ENCODE measurements at places on chromosomes 5 and 9.

- no peak for DNase-seq
These were observed 8.2 kb downstream of the DNM1 start for GRCh38 chr9:128211186-128211980.

DNA sequence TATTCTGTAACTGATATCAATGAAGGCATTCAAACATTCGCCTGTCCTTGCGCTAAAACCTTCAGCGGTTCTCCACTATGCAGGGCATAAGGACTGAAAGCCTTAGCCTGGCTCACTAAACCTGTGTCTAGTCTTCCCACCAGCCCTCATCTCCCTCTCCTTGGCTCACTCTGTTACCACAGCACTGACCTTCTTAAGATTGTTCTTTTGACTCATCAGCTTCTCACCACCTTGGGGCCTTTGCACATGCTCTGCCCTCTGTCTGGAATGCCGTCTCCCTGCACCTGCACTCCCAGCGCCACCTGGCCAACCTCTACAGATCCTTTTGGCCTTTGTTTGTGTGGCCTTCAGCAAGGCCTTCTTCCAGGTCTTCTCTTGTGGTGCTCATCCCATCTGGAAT, 131.8 kb upstream of the IER5L start:
- DNase-seq, result no peak

DNA sequence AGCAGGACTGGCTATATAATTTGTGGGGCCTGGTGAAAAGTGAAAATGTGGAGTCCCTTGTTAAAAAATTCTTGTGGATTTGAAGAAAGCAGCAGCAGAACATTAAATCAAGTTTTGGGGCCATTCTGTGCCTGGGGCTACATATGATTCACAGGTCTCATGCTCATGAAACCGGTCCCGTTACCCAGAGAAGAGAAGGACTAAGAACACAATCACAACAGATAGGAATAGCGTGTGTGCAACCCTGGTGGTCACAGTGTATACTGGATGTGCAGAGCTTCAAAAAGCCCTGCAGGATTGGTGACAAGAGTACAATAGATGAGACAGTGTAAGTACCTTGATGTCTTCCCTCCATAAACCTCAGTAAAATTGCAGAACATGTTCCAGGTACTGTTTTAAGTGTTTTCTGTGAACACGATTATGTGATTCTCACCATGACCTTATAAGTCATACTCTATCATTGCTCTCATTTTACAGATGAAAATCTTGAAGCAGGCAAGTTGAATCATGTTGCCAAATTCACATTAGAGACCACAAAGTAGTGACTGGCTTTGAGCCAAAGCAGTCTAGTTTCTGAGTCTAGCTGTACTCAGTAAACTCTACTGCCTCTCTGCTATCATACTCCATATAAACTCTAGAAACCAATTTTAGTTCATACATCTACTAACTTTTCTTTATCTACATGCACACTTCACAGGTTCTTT, 636.5 kb downstream of the TAF11L14 start:
- DNase-seq, result no peak

DNA sequence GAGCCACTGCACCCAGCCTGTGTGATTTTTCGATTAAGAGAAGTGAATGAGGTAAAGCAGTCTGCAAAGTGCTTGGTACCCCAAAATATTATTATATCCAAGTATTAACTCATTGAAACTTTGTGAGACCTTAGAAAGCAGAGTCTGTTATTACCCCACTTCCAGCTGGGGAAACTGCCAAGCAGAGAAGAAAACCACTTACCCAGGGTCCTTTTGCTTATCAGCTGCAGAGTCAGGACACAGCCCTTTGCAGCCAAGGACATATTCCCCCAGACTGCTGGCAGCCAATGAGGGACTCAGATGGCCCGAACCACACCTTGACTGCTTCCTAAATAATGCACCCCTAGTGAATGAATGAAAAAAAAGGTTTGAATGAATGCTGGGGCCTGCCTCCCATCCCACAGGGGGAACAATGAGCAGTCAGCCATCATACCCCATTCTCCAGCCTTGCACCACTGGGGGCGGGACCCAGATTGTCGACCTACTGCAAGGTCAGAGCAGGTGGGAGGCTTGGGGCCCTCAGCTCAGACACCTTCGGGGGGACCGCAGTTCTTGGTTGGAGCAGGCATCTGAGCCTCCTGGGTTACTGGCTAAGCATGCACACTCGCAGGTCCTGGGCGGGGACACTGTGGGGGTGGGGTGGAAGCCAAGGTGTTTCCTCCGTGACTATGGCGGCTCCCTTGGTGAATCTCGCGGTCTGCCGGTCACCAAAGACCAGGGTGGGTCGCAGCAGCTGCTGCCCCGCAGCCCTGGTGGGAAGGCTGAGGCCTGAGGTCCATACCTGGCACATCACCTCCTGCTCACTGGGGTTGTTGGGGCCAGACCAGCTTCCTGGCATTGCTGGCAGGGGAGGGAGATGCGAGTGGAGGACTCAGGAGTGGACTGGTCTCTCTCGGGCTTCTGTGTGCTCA, 29.7 kb downstream of the PRRT1B start:
- no peak for DNase-seq

DNA sequence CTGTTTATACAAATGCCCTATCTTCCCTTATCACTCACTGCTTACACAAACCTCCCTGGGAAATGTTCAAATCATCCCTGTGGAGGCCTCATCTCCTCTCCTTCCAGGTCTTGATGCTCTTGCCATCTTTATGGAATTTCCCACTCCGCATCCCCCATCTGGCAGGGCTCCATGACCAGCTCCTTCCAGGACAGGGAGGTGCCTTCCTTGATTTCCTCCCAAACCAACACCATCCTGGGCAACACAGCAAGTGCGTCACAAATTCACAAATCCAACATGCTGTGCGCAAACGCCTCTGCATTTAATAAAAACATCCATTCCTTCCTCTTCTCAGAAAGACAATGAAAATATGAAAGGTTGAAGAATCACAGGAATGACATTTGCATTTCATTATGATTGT, 51.7 kb downstream of the EPB41L4A start:
- DNase-seq, result no peak

GRCh38 chr9:93648181-93648580, 71.8 kb downstream of the PHF2 start:
- DNase-seq, result no peak

DNA sequence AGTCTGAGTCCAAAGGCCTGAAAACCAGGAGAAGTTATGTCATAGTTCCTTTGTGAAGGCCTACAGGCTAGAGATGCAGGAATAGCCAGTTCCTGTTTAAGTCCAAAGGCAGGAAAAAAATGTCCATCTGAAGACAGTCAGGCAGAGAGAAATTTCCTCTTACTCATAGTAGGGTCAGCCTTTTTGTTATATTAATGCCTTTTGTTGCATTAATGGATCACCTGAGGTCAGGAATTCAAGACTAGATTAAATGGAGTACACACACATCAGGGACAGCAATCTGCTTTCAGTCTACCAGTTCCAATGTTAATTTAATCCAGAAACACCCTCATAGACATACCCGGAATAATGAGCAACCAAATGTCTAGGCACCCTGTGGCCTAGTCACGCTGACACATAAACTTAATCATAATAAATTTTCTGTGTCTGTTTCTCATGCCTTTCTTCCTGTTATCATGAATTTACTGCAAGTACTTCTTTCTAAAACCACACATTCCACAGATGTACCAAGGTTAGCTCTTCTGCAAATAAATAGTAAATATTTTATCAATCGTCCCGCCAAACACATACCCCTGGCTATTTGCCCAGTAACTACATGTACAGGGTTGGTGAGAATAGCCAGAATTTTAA, 703.9 kb downstream of the EFNA5 start:
- no peak for DNase-seq

DNA sequence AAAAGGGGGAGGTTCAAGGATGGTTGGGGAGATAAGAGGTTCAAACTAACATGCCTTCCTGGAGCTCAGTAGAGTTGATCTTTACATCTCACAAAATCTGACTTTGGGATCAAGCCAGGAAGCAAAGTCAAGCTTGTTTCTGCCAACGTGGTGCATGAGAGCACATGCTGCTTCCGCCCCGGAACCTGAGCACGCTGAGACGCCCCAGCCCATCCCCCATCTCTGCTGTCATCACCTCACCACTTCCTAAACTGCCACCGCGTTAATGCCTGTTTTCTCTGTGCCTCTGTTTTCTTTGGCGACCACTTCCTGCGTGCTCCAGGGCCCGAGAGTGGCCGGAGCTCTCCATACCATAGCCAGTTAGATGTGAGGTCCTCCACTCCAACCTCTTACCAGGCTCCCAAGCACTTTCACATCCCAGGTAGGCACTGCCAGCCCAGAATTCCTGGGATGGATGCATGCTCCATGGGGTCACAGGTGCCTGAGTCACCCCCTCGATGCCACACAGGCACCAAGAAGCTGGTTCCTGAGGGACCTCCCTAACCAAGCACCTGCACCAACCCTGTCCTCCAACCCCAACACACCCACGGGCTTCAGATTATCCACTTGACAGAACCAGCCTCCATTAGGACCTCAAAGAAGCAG, 31.2 kb upstream of the AFAP1L1 start:
- DNase-seq, result no peak

GRCh38 chr5:179822444-179822990, 1.8 kb downstream of the SQSTM1 start:
- DNase-seq, result no peak

GRCh38 chr9:135840107-135840506, 67.2 kb downstream of the CAMSAP1 start:
- DNase-seq, result no peak

- no peak for DNase-seq
These were observed 32.4 kb downstream of the INSL4 start for GRCh38 chr9:5263351-5264218.

DNA sequence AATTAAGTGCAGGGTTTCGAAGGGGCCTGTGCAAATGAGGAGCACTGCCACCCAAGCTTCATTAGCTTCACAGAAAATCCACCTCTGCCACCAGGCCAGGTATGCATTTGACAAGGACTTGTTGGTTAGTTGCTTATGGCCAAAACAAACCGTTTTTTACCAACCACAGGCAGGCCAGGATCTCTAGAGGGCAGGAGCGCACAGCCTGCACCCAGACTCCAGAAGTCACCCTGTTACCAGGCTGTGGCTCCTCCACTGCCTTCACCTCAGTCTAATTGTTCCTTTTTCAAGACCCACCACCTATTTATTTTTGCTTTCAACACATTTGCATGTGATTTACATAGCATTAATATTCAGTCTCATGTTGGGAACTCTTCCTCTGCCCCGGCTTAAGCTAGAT, 78.3 kb upstream of the HSPA9 start:
- DNase-seq, result no peak

GRCh38 chr5:102138243-102138653, 157.8 kb downstream of the SLCO4C1 start:
- no peak for DNase-seq

DNA sequence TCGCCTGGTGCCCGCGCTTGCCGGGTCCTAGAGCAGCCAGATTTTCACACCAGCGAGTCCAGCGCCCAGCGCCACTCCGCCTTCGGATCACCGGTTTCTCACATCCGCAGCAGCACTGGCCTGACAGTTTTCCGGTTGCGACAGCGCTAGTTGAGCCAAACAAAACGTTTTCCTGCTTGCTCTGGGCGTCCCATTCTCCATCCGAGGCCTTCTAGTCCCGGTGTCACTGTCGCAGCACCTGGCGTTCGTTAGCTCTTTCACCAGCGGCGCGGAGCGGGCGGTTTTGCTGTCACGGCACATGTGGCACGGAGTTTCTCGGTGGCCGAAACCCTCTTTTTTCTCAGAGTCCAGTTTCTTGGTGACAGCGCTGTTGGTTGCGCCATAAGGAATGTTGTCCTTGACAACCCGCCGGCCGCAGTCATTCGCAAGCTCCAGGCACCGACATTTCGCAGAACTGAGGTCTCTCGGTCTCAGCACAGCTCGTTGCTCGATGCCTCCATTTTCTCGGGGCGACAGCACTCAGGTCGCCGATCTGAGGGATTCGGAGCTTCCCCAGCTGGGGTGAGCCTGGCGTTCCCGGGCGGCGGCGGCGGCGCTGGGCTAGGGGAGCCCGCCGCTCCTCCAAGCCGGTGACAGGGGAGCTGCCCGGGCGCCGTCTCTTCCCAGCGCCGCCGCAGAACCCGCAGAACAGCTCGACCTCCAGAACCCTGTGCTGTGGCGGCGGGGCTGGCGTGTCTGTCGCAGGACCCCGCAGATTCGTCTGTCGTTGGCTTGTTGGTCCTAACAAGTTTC, 47.8 kb downstream of the ANXA2R start:
- DNase-seq, result peak; percentile 75

GRCh38 chr9:16245756-16246440, 624.6 kb downstream of the BNC2 start:
- peak; percentile 48 for DNase-seq

DNA sequence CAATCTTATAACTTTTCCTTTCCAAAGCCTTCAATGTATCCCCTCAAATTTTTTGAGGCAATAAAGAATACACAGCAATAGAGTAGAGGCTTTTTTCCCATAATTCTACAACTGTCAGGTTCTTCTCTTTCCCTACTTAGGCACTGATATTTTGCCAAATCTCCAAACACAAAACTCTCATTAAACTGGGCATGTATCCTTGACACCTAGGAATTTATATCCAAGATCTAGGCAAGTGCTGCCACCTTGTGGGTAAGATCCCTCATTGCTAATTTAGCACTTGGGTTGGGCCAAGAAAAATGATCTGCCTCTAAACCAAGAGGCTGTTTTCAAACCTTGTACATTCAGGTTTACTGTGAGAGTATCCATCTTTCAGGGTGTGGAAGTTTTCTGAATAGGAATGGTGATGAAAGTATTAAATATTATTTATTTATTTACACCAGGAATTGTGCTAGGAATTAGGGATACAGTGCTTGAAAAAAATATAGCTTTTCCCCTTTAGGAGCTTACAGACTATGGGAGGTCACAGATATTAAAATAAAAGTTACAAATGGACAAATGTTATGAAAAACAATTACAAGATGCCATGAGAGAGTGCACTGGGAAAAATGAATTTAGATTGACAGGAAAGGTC, 17.6 kb downstream of the TSTD2 start:
- DNase-seq, result no peak

DNA sequence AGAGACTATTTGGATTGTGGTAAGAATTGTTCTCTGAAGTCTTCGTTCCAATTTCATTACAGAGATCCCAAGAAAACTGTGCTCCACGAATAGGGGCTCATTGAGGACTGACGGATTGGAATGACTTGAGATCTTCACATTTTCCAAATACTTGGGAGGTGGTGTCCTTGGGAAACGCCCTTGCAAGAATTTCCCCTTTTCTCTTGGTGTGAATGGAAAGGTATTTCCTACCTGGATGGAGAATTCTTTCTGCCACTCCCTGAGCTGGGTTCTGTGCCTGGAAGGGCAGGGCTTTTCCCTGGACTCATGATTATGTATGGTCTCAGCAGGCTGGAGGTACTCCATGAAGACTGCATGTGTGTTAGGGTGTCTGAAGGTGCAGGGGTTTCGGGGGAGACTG, 53.9 kb downstream of the SNX18 start:
- no peak for DNase-seq

DNA sequence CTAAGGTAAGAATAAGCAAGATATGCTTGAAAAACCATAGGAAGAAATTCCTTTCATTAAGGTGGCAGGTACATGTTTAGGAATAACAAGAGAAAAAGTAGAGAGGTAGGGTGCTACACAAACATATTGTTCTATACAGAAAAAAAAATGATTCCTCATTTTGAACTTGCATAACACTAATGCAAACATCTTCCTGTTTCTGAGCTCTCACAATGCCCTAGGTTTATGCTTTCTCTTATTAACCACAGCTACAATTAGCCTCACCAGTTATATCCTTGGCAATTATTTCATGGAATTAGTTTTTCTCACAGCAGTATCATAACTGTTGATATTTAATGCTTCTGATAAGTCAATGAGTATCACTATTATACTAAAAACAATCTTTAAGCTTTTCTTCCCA, 20.7 kb downstream of the CEMIP2 start:
- no peak for DNase-seq

Measured in skeletal muscle cell (primary cell).